ENCODE measurements at places on chromosomes 1 and 21. TPM values are rescaled to one million over a fixed set of nuclear protein-coding genes. Genes with fewer than 3 reads are reported as not detected.

- DNase-seq: peak; percentile 54
These were observed 44.2 kb upstream of the PLD5 start for GRCh38 chr1:242568666-242569065.

GRCh38 chr1:72060466-72061245, 221.7 kb downstream of the NEGR1 start:
- no peak for DNase-seq

- DNase-seq: no peak
These were observed 64.1 kb downstream of the KIFAP3 start for GRCh38 chr1:170010443-170010842.

The REN gene
- not detected for total RNA-seq

The PGLYRP3 gene
- total RNA-seq: not detected

- no peak for DNase-seq
These were observed 15.7 kb downstream of the PTAFR start for GRCh38 chr1:28160782-28161266.

The PSRC1 gene
- total RNA-seq: 67.3 TPM

The TXLNA gene
- 45.4 TPM for total RNA-seq

- DNase-seq: no peak
These were observed 24.5 kb downstream of the KIAA0319L start for GRCh38 chr1:35532497-35533223.

GRCh38 chr1:54971317-54971791, 9.1 kb upstream of the TMEM61 start:
- no peak for DNase-seq

GRCh38 chr1:48049823-48050535, 52.8 kb upstream of the TRABD2B start:
- no peak for DNase-seq

- DNase-seq: no peak
These were observed 7.1 kb upstream of the AGO3 start for GRCh38 chr1:35923791-35924221.

The F5 gene
- total RNA-seq: not detected

The F13B gene
- not detected for total RNA-seq

DNA sequence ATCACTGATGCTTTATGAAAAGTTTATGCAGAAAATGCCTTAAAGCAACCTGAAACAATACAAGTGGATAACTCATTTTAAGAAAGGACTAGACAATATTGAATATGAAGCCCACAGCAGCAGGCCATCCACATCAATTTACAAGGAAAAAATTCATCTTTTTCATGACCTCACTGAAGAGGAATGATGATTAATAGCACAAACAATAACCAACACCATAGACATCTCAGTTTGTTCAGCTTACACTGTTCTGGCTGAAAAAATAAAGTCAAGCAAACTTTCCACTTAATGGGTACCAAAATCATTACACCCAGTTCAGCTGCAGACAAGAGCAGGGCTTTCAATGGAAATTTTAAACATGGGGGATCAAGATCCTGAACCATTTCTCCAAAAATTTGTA, 380.6 kb upstream of the NEGR1 start:
- DNase-seq: no peak

The RGS13 gene
- total RNA-seq: not detected

DNA sequence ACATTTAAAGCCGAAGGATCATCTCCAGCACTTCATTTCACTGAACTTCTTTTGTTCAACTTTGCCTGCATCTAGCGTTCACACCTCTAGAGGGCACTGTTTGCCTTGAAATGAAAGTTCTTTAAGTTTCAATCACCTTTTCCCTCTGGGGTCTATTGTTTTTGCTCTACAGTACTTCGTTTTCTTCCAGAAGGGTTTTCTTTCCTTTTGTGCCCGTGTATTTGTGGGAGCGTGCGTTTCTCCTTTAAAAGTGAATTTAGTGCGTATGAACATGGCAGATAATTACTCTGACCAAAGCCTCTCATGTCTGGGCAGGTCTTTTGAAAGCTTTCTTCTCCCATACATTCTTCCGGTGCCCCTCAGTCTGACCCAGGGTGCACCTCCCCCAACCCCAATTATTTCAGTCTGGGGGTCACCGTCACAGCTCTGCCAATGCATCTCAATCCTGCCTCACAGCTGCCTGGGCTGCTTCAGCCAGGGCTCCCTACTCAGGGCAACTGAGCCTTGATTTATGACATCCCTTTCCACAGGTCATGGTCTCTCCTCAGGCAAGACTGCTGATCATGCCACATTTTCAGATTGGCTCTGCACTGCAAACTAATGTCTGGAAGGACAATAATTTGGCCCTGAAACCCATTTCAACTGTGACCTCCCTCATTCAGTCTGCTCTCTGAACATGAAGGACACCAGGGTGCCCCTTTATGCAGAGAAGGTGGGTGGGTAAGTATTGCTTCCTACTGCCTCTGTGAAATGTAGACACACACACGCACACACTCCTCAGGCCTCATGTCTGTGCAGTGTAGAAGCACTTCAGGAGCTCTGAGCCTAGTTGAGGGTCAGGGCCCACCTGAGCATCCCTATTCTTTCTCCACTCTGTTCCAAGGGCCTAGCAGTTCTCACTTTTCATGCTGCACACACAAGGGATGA, 88.6 kb downstream of the NUF2 start:
- peak; percentile 83 for DNase-seq

The WDR3 gene
- 62.4 TPM for total RNA-seq

The CELA2A gene
- not detected for total RNA-seq

The SYPL2 gene
- total RNA-seq: 1.5 TPM

DNA sequence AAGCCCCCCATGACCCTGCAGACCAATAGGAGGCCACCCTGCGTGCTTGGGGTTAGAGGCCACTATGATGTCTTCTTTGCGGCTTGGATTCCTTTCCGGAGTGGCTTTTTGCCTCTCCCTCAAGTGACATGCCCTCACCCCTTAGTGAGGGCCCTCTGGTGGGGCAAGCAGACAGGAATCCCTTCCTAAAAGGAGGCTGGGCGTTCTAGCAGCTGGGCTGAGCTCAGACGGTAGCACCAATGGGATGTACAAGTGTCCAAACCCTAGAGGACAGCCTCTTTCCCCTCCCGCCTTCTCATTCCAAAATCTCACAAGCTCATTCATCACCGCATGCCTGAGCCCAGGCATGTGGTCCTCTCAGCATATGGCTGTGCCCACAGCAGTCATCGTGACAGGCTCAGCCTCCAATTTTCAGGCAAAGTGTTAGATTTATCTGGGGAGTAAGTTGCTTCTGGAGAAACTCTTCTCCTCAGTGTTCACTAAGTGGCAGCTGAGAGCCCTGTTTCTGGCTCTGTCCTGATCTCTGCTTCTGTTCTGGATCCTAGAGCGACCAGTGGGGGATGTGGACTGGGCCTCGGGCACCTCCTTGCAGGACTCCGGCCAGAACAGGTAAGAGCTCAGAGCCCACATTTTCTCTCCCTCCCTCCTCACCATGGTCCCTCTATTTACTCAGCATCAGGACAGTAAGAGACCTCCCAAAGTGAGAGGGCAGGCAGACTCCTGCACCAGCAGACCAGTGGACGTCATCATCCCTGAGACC, 4.8 kb downstream of the KIAA1614 start:
- no peak for DNase-seq

- DNase-seq: no peak
These were observed 2.7 kb upstream of the HMGN2 start for GRCh38 chr1:26469558-26469957.

DNA sequence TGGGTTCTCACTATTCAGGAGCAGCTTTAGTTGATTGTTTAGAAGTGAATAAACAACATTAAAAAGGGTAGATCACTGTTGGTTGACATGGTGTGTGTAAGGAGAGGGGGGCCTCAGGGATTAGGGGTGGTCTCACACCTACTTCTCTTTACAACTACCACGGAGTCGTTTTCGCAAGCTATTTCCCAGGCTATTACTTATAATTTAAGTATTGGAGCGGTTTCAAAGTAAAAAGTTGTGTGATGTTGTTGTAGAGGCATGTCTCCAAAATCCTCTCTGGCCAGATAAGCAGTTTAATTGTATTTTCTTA, 1.3 kb downstream of the GPSM2 start:
- DNase-seq: no peak

DNA sequence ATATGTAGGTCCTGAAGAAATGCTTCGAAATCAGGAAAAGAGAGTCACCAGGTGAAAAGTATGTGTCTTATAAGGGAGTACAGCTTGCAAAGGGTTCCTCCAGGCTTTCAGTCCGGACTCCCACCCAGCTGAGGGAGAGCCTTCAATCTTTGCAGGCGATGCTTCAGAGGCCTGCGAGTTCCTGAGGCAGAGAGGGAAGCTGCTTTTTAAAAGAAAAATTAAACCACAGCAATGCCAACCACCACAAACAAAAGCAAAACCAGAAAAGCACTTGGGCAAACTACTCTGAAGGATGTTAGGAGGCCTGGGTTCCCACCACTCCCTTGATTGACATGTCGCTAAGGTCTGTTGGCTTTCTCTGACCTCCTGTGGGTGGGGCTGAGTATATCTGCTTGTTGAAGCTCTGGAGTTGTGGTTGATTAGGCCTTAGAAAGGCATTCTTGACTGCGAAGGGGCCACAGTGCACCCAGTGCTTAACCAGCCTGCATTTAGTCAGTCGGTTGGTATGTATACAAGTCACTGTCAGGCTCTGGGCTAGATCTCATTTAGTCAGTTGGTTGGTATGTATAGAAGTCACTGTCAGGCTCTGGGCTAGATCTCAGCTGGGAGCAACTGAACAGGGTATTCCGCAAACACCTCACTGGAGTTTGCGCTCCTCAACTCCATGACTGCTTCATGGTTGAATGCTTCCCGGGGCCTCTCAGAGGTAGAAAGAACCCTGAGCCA, 1.2 kb downstream of the NIPAL3 start:
- no peak for DNase-seq

The XCL1 gene
- 0.63 TPM for total RNA-seq

- DNase-seq: no peak
These were observed 86.4 kb downstream of the SYF2 start for GRCh38 chr1:25145775-25146393.

DNA sequence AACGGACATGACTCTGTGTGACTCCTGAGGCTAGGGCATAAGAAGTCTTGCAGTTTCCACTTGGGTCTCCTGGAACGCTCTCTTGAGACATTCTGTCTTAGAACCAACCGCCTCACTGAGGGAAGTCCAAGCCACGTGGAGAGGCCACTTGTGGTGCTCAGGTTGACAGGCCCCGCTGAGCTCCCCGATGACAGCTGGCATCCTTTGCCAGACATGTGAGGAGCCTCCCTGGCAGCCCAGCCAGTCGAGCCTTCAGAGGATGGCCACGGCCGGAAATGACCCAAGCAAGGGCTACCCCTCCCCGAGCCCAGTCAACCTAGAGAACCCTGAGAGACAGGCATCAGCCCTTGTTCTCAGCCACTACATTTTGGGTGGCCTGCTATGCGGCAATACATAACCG, 20.7 kb downstream of the PLEKHA6 start:
- no peak for DNase-seq

DNA sequence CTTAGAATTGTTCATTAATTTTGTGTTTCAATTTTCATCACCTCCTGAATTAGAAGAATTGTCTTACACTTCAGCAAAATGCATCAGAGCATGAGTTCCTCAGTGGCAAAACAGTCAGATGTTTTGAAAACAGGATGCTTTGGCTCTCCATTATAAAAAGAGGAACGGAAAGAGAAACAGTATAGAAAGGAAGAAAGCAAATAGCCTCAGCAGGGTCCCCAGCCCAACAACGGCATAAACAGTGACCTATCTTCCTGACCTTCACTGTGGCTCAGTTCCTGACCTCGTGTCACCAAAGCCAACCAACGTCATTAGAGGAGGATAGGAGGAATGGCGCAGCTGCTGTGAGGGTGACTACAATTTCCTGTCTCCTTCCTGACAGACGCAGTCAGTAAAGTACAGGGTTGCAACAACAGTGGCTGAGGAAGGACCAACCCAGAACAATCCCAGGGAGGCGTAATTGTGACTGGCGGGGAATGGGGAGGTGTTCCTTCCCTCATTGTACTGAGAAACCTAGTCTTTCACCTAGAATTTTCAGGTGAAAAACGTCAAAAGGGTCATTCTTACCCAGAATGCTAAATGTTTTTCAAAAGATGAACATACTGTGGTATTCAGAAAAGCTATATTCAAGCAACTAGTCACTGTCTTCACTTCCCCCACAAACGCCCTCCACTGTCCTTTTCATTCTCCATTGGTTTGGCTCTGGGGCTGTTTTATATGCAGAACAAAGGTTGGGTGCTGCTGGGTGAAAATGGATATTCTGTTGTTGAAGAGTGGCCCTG, 197.9 kb upstream of the SGIP1 start:
- no peak for DNase-seq

The KCNJ6 gene
- total RNA-seq: 0.78 TPM

GRCh38 chr1:53909946-53910345, 16.0 kb downstream of the DIO1 start:
- no peak for DNase-seq

- DNase-seq: no peak
These were observed 71.4 kb upstream of the APOBEC4 start for GRCh38 chr1:183724350-183725042.

- no peak for DNase-seq
These were observed 599.1 kb downstream of the PTPRU start for GRCh38 chr1:29835406-29835805.

DNA sequence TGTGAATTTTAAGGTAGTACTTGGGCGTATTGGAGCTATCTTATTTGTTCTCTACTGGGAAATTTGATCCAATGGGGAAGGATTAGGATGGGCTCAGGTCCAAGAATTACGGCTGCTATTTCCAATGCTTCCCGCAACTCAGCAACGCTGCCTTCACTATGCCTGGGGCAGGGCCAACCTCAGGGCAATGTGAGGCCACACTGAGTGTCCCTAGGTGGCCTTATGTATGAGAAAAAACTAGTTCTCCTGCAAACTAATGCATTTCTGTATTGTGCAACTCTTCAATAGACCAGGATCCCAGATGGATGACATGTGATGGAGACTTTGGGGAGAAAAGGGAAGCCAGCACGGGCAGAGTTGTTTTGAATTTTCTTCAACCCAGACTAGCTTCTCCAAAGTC, 168.1 kb downstream of the DUSP10 start:
- no peak for DNase-seq

- DNase-seq: no peak
These were observed 276.0 kb upstream of the PLD5 start for GRCh38 chr1:242800521-242800920.

- DNase-seq: no peak
These were observed 36.3 kb downstream of the PKP1 start for GRCh38 chr1:201319631-201320030.

GRCh38 chr1:34987018-34987417, 1.9 kb upstream of the TMEM35B start:
- no peak for DNase-seq

DNA sequence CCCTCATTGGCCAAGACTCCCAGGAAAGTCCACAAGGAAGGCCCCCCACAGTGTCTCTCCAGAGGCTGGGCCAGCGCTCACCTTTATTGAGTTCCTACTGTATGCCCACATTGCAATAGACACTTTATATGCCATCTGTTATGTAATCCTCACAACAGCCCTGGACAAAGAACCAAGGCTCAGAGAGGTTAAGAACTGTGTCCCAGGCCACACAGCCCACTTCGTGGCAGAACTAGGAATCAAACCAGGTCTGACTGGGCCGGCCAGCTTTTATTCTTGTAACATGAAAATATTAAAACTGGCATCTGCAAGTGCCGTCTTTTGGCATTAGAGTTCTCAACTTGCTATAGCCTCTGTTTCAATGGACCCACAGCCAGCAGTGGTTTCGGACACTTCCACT, 4.5 kb downstream of the CTRC start:
- DNase-seq: no peak

Data from H1 (cell line).